ENCODE measurements at places on chromosomes 1 and 21.

DNA sequence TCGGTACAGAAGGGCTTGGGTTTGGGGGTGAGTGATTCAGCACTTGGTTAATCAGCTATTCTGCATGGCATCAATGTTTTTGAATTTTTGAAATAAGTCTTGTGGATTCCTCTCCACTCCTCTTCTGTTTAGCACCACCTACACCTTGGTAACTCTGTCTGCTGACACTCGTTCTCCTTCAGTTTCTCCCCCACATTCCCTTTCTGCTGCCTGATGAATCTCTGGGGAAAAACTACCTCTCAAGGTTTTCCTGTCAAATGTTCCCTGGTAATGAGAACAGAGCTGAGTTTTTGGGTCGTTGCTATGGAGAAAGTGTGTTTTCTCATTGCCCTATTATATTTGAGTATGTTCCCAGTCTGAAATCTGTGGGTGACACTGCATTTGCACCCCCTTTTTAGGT lies 108.2 kb downstream of the GABPA start:
- no peak for DNase-seq

DNA sequence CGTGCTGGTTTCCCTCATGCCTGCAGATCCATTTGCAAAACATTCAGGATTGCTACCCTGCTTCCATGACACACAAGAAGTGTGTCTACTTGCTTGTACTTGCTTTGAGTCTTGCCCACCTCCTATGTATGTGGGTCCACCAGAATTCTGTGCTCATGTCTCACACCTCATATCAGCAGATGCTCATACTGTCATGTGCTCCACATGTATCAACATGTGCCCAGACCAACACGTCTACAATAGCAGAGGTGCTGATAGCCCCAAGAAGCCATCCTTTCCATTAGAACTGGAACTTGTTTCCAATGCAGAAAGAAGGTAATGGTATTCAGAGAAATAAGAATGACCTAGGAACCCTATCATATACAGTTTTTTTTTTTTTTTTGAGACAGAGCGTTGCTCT lies 27.9 kb upstream of the MYOC start:
- DNase-seq: no peak

GRCh38 chr1:19101244-19101643 lies 108.8 kb downstream of the UBR4 start:
- no peak for DNase-seq

- no peak for DNase-seq
Observed at GRCh38 chr1:234586892-234587485, 23.0 kb downstream of the IRF2BP2 start.

- DNase-seq: no peak
Observed at GRCh38 chr1:14970115-14970798, 183.3 kb upstream of the TMEM51 start.

GRCh38 chr21:40284409-40284808 lies 417.2 kb downstream of the PCP4 start:
- no peak for DNase-seq

GRCh38 chr1:165010418-165011070 lies 346.0 kb downstream of the LMX1A start:
- no peak for DNase-seq

GRCh38 chr1:201656311-201657032 lies 117.5 kb downstream of the NAV1 start:
- DNase-seq: no peak

DNA sequence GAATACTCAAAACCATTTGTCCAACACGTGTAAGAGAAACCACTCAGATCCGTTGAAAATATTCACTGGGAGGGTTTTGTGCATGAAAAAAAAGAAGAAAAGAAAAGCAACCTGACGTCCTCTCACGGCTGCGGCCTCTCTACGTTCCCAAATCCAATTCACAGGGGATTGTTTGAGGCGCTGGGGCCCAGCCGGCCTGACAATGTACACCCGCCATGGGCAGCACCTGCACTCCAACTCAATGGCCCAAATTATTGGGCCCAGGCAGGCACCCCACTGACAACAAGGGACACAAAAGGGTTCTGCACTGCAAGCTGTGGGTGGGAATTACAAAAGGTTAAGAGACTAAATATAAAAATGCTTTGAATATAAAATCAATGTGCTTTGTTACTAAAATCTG lies 41.5 kb downstream of the MORN1 start:
- DNase-seq: no peak

- DNase-seq: no peak
Observed at GRCh38 chr1:36796733-36797132, 237.6 kb downstream of the GRIK3 start.

DNA sequence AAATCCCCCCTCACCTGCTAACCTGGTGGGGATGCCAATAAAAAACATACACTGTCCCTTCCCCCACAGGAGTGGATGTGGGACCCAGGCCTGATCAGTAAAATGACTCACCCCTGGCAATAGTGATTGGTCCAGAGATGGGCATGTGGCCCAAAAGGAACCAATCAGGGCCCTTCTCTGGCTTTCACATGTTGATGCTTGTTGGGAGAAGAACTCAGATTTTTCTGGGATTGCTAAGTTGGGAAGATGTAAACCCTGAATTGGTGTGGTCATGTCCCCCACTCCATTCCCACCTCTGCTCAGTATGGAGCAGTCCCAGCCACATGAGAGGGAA lies 43.6 kb upstream of the ACTL8 start:
- no peak for DNase-seq

- DNase-seq: peak; percentile 21
Observed at GRCh38 chr1:30760596-30761324, 3.2 kb upstream of the LAPTM5 start.

DNA sequence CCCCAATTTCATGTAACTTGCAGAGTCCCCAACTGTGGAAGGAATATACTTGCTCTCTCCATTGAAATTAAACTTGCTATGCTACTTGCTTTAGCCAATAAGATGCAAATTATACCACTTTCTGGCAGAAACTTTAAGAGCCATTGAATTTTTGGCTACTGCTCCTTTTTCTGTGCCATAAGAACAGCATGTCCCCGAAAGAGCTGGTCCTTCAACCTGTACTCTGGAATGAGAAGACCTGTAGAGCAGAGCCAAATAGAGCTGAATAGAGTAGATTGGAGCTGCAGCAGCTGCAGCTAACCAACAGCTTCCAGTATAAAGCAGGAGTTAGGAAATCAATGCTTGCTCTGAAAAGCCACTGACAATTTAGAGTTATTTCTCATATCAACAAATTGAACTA lies 472.3 kb upstream of the B3GALT2 start:
- peak; percentile 31 for DNase-seq

- DNase-seq: peak; percentile 41
Observed at GRCh38 chr1:44036409-44037139, 5.3 kb upstream of the SLC6A9 start.

DNA sequence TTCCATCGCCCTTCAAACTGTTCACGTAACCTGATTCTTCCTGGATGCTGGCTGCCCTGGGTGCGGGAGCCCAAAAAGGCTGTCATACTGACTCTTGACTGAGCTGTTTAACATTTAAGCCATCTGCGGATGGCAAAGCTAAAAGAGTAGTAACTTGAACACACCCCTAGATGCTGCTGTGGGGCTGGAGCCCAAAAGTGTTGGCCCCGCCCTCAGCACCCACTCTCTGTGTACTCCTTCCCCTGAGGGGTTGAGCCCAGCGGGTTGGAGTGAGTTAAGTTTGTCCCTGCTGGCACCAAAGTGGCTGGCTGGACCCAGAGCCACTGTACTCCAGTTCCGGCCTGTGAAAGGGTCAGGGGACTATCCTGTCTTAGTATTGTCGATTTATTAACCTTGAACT lies 640.6 kb downstream of the PTPRU start:
- DNase-seq: no peak

- DNase-seq: no peak
Observed at GRCh38 chr1:169118227-169118626, 11.7 kb downstream of the ATP1B1 start.

DNA sequence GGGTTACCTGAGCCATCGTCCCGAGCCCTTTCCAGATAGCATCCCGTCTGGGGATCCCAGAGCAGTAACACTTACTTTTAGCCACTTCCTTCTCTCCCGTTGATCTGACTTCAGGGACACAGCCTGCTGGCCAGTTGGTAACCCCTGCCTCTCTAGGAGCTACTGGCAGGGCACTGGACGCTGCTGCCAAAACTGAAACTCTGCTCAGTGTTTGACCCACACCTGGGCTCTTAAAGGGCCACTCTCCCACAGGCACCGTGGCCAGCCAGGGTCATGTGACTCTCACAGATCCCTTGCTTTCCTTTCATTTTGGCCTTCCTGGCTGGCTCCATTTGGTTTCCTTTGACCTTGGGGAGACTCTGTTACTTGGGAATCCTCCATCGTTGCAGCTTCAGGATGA lies at the start of gene PIGR:
TSS of gene PIGR (minus strand) at position 206 of the 400 bp plus-strand sequence. CDS start 5,935 bp downstream, outside the sequence.
- DNase-seq: no peak

- no peak for DNase-seq
Observed at GRCh38 chr1:17023102-17023501, 11.4 kb upstream of the ATP13A2 start.

DNA sequence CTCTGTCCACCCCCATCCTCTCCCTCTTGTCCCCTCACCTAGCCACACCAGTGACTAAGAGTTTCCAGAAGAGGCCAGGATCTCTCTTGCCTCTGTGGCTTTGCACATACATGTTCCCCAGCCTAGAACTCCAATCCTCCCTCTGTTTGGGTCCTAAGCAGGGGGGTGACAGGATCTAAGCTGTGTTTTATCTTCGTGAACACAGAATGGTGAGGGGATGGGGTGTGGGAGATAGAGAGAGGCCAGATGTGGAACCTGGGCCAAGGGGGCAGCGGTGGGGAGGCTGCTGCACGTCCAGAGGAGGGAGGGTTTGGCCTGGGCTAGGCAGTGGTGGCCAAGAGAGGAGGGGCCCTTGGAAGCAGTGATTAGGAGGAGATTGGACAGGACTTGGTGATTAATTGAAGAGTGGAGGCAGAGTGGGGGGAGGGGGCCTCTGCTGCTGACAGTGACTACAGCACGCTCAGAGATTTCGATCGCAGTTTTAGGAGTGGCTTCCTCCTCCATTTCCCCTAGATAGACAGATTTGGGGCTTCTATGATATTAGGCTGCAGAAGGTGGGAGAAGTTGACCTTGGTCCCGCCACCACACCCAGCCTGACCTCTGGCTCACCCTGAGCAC lies 17.1 kb upstream of the ADGRB2 start:
- DNase-seq: no peak

DNA sequence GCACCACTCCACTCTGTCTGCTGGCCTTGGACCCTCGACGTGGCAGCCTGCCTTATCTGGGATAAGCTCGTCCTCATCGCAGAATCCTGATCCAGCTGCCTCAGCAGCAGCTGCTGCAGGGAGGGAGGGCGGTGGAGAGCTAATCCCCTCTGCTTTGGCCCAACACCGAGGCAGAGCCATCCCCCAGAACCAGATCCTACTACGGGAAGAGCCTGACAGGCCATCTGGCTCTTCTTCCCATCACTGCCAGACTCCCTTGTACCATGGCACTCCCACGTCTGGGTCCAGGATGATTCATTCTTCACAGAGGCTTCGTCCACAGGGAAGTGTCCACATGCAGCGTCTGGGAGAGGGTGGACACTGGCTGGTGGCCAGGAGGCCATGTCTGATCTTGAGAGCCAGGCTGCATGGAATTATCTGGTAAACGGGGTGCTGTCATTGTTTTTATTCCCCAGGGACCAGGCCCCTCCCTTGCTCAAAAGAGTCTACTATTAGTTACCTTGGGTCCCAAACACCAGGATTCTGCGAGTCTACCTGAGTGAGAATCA lies 14.6 kb upstream of the PKP1 start:
- DNase-seq: no peak

- no peak for DNase-seq
Observed at GRCh38 chr1:23930861-23931490, 17.8 kb upstream of the CNR2 start.

DNA sequence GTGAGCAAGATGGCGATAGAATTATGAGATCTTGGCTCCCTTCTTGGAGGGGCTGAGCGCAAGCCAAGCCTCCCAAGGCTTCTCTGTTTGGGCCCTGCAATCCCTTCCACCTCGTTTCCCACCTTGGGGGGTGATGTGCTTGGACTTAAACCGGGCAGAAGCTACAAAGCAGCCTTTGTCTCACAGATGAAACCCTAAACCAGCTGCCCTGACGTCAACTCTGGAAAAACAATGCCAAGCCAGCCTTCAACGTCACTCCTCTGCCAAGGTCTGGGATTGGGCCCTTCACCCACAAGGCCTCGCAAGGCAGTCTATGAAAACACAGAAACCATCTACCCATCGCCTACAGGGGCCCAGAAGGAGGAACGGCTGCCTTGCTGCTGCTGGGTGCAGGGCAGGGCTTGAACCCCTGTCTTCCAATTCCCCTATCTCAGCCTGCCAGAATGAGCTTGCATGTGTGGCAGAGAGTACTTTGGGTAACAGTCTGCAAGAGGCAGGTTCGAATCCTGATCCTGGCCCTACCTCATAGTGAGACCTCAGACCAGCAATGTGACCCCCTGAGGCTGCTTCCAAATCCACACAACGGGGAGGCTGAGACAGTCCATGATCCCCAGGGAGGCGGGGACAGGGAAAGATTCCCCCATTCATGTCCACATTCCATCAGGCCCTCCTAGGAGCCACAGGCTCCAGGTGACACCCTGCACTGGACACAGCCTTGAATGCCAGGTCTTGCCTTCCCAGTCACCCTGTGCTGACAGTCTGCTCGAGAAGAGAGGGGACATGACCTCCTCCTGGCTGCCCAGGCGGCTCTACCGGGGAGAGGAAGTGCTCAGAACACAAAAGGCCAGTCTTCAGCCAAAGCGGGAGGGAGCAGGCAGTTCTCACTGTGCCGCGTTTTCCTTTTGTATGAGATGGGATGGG lies 15.0 kb downstream of the IFFO2 start:
- DNase-seq: peak; percentile 8

DNA sequence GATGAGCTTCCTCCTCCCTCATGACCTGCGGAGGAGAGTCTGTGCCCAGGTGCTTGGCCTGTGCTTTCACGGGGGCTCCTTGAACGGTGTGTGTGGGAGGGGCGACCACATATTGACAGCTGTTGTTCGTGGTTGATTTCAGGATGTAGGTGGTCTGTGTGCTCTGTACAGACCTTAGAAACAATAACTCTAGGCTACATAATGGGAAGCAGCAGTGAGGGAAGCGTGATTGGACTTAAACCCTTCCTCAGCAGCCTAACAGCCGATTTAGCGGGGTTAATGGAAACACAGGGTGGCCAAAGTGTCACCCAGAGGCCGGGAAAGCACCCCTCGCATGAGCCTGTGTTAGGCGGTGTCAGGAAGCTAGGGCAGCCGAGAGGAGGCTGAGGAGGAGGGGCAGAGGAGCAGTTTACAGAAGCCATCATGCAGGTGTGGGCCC lies 56.0 kb downstream of the TBCE start:
- DNase-seq: no peak

GRCh38 chr1:193060406-193060805 lies 994 bp downstream of the RO60 start:
- no peak for DNase-seq

- DNase-seq: no peak
Observed at GRCh38 chr21:33300701-33301631, 23.8 kb upstream of the IFNAR1 start.

DNA sequence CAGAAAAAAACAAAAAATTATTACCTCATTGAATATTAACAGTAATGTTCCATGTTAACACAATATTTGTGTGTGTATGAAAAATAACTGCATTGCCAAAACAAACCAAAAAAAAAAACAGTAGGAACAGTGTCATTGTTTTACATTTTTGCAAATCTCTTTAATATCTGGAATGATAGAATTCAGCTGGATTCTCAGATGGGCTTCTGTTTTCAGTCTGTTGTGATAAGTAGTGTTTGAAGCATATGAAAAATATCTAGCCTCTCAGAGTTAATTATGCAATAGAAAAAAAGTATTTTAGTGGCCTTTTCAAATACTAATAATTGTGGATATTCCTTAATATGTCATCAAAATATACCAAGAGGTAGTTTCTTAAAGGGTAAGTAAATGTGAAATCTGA lies 52.9 kb upstream of the RWDD3 start:
- DNase-seq: no peak

- DNase-seq: peak; percentile 25
Observed at GRCh38 chr1:150577557-150578271, 1.7 kb downstream of the MCL1 start.
